Endothelial cell of umbilical vein (primary cell): ENCODE measurements at places on chromosomes 3 and 15. TPM values are rescaled to one million over a fixed set of nuclear protein-coding genes. Genes with fewer than 3 reads are reported as not detected.

DNA sequence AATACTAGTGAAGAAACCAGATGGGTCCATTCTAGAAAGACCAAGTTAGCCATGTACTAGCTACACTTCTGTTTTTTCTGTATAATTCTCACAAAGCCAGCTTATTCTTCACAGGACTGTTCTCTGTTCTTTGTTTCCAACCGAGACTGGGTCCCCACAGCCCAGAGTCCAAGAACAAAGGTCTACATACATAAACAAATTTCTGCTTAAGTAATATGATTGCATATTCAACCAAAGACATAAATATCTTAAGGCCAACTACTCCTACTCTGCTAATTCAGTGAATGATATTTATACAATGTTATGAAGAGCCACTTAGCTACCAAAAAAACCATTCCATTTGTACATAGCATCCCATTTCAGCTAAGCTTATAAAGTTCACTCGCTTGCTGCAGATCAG lies 299.8 kb upstream of the CCDC54 start:
- DNase-seq, result no peak

GRCh38 chr3:9810433-9810770 lies 340 bp downstream of the TTLL3 start:
- no peak for DNase-seq

DNA sequence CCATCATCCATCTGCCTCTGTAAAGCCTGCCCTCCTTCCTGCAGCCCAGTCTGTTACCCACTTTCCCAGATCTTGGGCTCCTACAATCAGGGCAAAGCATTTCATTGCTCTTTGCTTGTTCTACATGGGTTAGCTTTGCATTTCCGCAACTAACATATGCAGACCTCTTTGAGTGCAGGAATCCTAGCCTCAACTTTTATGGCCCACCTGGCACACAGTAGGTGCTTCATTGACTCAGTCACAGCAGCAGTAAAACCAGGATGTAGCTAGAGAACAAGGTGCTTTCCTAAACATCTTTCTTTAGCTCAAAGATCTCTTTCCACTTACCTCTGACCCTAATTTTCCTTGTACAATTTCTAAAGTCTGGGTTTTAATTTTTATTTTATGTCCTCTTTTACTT lies 3.5 kb downstream of the CD80 start:
- DNase-seq, result no peak

GRCh38 chr3:99505646-99506269 lies 132.6 kb upstream of the COL8A1 start:
- DNase-seq, result no peak

DNA sequence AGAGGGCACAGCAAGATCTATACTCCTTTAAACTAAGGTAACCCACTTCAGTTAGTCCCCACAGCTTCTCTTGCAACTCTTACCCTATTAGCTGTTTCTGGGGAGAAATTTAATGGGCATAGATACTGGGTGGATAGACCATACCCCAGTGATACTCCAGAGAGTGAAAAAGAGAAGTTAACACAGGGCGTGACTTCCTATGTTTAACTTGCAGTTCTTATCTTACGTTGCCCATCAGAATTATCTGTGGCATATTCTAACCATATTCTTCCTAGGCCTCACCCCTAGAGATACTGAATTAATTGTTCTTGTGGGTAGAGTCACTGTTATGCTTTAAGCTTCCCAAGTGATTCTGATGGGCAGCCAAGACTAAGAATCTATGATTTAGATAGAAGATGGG lies 485.4 kb upstream of the TPRG1 start:
- DNase-seq, result no peak

DNA sequence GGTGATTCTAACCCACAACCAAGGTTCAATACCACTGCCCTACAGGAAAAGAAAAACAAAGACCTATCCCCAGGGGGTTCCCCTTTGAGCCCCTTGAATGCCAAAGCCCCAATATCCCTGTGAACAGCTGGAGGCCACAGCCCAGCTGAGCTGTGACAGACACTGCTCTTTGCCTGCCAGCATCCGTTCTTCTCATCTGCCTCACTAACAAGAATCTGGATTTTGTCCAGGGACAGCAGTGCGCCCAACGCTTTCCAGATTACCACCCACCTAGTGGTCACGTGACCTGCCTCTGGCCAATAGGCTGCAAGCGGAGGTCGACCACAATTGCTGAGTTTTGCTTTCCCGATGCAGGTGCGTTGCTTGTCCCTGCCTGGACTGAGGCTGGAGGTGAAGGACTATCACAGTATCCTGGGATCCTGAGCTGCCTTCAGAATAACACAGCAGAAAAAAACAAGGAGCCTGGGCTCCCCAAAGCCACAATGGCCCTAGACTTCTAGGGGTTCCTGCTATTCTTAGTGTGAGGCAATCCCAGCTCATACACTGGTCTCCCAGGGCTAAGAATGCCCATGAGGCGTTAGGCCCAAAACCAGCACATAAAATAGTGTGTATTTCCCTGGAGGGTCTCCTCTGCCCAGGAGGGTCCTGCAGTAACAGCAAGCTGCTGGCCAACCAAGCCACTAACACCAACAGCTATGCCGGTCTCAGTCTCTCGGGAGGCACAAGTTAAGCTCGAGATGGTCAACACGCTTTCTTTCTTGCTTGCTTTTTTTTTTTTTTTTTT lies 13.8 kb downstream of the BDH1 start:
- DNase-seq, result peak; percentile 43

GRCh38 chr3:183375787-183376186 lies 52.6 kb downstream of the MCF2L2 start:
- no peak for DNase-seq

- DNase-seq, result no peak
Measured at GRCh38 chr15:35182841-35183479, 97.9 kb upstream of the NANOGP8 start.

DNA sequence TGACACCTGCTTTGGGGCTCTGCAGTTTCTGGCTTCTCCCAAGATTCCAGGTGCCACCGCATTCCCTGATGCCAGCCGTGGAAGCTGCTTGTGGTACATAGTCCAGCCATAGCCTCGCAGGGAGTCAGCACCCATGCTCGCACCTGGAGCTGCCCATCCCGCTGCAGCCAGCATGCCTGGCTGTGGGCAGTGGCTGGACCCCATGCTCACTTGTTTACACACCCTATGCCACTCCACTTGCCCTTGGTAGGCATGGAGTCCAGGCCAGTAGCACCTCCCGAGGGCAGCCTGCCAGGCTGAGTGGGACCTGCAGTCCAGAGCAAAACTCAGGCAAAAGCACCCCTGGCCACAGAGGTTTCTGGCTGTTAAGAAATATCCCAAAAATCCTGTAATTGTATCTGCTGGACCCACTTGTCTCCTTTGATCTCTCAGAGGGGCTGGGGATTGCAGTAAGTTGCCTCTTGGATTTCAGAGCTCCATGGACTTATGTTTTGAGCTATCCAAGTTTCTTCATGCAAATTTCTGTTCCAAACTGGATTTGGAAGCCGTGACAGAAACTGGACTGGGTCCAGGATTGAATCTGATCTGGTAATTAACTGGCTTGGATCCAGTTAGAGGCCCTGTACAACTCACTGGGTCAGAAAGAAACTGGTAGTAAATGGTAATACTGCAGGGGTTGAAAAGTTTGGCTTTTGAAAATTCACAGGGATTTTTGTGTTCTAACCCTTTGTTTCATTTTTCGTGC lies 149.3 kb downstream of the FMN1 start:
- no peak for DNase-seq

DNA sequence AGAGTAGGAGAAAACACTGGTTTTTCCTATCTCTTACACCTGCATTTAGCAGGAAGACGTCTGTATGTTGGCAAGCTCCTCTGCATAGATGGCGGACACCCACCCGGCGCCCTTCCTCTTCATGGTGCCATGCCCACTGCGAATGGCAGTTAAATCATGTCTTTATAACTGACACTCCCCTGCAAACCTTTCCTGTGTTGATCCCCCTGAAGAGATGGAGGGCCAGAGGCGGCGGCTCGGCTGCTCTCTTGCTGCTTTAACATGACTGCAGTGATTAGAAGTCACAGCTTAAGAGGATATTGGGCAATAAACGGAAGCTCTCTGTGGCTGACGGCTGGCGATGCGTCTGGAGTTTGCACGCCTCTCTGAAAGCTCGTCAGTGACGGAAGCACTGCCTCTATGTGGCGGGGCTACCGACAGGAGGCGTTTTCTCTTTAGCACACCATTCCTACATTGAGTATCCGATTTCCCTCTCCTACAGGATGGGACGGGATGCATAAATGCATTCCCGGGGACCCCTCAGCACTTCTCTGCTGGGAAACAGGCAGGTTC lies 25.5 kb upstream of the SNRPA1 start:
- DNase-seq, result peak; percentile 29

DNA sequence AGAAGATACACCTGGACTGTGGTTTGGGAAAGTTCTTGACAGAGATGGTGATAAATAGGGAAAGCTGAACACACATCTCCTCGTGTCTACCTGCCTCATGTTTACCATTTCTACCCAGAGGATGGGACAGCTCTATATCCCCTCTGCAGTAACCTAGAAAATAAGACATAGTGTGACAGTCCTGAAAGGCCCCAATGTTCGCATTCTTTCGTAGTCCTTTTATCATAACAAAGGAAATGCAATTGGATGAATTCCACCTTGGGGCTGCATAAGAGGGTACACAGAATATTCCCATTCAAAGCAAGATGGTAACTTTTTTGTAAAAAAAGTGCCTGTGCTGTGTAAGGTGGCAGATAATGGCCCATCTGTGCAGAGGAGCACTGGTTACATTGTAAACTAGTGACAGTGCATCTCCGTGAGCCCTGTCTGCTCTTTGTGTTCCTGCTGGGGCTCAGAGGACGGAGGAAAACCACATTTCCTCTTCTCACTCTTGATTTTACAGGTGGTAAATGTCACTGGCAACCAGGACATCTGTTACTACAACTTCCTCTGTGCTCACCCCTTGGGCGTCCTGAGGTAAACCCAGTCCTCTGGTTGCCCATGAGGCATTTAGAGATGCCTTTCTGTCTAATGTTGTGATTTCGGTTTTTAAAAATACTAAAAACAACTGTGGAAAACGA lies 74.3 kb downstream of the SIDT1 start:
- DNase-seq, result no peak

- DNase-seq, result no peak
Measured at GRCh38 chr3:18989237-18989795, 159.0 kb upstream of the KCNH8 start.

DNA sequence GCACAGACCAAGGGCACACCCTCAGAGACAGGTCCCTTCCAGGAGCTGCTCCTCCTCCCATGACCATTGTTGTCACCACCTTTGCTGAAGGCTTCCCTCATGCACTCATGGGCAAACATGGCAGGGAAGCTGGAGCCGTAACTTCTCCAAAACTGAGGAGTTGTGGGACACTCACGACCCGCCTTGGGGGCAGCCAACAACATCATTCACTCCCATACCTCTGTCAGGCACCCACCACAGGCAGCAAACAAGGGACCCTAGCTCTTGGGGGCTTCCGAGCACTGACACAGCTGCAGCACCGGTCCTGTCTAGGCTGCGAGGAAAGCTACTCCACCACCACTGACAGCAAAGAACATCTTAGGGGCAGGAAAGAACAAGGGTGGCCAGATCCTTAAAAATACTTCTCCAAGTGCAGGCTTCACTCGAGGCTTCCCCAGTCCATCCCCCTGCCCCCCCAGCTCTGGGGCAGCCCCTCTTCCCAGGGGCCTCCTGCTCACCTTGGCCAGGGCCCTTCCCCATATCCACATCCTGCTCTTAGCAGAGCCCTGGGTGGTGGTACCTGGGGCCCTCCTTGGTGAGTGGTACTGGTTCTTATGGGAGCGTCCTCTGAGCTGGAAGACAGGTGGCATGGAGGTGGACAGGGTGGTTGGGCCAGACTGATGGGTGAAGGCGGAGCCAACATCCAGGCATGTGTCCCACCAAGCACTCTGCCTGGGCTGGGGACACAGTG lies 28.0 kb upstream of the DUSP7 start:
- DNase-seq, result no peak

GRCh38 chr15:27723821-27724220 lies 375.3 kb downstream of the OCA2 start:
- DNase-seq, result no peak

GOLGA6L1 gene
- not detected in 2 replicates for polyA plus RNA-seq

PRRT3 gene
- 1.5 and 2.0 TPM in 2 replicates for polyA plus RNA-seq

SLC22A14 gene
- 0.10 TPM in 1 of 2 replicates, not detected in the other for polyA plus RNA-seq

GUCA1C gene
- polyA plus RNA-seq, result not detected in 2 replicates

RBMS3 gene
- polyA plus RNA-seq, result 13.6 and 16.3 TPM in 2 replicates

PPIP5K1 gene
- 22.2 and 28.7 TPM in 2 replicates for polyA plus RNA-seq

STAC gene
- 0.03 and 0.11 TPM in 2 replicates for polyA plus RNA-seq

SAMMSON gene
- polyA plus RNA-seq, result not detected in 2 replicates

PIAS1 gene
- polyA plus RNA-seq, result 23.7 and 29.0 TPM in 2 replicates
